ENCODE measurements at places on chromosomes 1 and 21.

DNA sequence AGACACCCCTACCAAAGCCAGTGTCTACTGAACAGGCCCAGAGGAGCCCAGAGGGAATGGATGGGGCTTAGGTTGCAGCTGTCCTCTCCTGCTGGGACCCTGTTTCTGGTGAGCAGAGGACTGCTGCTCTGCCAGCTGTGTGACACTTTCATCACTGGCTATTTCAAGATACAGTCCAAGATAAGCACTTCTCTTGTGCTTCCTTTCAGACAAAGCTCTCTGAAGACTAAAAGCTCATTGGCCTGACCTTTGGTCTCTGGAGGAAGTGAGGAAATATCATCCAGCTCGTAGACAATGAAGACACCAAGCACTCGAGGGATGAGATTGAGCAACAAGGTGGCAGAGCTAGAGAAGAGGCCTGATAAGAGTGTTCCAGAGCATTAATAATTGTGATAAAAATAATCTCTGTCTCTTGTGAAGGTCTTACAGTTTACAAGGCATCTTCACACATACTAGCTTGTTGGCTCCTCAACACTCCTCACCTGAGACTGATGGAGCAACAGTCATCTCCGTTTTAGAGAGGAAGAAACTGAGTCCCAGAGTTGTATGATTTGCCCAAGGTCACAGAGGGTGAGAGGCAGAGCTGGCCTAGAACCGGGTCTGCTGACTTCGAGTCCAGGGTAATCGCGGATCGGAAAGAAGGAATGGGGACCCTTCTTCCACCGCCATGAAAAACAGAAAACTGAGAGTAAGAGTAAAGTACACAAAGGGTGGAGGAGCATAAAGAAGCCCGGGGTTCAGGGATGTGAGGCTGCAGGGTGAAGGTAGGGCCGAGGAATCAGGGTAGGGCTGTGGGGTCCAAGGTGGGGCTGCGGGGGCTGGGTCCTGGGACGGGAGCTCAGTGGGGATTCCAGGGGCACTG is 666 bp downstream of the PAFAH2 start:
- no peak for DNase-seq

GRCh38 chr1:14294860-14295536 is 303.5 kb upstream of the KAZN start:
- DNase-seq: no peak

DNA sequence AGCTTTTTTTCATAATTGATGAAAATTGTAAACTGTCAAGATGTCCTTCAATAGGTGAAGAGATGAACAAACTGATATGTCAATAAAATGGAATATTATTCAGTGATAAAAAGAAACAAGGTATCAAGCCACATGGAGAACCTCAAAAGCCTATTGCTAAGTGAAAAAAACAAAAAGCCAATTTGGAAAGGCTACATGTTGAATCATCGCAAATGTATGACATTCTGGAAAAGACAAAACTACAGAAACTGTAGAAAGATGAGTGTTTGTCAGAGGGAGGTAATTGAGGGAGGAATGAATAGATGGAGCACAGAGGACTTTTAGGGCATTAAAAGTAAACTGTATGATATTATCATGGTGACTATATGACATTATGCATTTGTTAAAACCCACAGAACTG is 34.5 kb upstream of the USP25 start:
- DNase-seq: no peak

- no peak for DNase-seq
Observed at GRCh38 chr1:228358764-228359612, 47.6 kb downstream of the TRIM11 start.

DNA sequence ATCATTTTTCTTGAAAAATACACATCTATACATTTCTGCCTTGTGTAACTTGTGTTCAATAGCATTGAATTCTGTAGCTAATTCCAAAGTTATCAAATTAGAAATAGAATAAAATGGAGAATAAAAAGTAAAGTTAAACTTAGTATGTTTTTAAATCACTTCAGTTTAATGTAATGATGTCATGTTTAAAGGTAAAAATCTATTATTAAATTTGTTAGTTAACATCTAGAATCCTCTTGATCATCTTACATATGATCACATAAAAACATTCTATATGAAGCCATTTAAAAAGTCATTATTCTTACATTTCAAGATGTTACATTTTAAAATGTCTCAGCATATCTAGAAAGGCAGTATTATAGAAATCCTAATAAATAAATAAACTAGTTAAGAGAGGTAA is 1163.2 kb downstream of the PLA2G4A start:
- no peak for DNase-seq

- DNase-seq: no peak
Observed at GRCh38 chr21:46634966-46635323, 529 bp upstream of the PRMT2 start.

DNA sequence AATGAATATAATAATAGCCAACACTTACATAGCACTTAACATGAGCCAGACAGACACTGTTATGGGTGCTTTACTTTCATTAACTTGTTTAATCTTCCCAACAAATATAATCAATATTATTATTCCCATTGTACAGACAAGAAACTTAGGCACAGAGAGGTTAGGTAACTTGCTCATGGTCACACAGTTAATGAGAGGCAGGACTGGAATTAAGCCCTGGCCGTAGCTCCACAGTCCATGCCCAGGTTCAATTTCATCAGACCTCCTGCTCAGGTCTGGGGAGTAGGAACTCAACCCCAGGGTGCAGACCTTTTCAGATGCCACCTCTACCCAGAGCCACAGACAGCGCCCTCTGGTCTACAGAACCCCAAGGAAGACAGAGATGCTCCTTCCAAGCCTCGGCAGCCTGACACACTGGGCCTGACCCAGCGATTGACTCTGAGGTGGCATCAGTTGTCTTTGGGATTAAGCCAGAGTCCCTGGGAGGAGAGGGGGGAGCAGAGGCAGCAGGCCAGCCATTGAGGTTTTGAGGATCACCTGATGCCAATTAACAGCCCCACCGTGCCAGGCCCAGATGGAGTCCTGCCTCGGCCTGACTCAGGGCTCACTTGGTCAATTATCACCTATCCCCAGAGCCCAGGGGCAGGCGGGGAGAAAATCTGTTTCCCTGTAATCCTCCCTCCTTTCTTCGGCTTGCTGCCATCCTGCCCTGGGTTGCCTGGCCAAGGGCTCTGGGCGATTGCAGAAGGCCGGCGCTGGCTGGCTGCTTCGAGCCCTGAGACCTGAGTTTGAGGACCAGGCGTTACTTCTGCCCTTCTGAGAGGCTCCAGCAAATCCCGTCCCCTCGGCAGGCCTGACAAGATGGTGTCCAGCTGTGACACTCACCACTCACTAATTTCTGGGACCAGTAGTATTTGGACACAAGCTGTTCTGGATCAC is 116.7 kb downstream of the LACTBL1 start:
- DNase-seq: no peak

DNA sequence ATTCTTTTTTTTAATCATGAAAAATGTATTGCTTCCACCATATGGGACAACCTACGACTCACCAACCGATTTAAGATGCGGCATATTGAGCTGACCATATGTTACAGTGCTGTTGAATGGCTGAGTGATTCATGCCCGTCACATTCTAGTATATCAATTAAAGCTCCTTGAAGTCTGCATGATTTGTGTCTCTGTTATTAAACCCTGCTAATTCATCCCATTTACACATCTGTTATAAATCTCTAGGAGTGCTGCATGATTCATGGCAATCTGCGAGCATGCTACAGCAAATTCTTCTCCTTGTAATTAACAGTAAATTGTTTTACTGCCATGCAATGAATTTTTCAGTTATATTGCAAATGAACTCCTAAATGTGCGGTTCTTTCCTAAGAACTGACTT is 239.8 kb downstream of the USH2A start:
- no peak for DNase-seq

DNA sequence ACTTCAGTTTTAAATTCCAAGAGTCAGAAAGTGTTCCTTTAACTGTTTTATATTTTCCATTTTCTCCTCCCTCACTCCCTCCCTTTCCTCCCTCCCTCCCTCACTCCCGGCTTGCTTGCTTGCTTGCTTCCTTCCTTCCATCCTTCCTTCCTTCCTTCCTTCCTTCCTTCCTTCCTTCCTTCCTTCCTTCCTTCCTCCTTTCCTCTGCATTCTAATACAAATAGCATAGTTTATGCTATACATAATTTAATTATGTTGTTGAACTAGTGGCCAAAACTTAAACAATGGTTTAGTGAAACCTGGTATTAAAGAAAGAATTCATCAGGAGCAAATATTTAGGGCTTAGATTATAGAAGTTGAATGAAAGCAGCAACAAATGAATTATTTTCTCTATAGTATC is 188.5 kb upstream of the OLFM3 start:
- no peak for DNase-seq

GRCh38 chr1:42392255-42392654 is 11.7 kb downstream of the RIMKLA start:
- no peak for DNase-seq

DNA sequence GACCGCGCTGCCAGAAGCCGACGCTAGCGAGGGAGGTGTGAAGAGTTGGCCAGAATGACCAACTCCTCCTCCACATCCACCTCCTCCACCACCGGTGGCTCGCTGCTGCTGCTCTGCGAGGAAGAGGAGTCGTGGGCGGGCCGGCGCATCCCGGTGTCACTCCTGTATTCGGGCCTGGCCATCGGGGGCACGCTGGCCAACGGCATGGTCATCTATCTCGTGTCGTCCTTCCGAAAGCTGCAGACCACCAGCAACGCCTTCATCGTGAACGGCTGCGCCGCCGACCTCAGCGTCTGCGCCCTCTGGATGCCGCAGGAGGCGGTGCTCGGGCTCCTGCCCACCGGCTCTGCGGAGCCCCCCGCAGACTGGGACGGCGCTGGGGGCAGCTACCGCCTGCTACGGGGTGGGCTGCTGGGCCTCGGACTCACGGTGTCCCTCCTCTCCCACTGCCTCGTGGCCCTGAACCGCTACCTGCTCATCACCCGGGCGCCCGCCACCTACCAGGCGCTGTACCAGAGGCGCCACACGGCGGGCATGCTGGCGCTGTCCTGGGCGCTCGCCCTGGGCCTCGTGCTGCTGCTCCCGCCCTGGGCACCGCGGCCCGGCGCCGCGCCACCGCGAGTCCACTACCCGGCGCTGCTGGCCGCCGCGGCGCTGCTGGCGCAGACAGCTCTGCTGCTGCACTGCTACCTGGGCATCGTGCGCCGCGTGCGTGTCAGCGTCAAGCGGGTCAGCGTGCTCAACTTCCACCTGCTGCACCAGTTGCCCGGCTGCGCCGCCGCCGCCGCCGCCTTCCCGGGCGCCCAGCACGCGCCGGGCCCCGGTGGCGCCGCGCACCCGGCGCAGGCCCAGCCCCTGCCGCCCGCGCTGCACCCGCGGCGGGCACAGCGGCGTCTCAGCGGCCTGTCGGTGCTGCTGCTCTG is 1.2 kb downstream of the GPR88 start:
- DNase-seq: no peak

DNA sequence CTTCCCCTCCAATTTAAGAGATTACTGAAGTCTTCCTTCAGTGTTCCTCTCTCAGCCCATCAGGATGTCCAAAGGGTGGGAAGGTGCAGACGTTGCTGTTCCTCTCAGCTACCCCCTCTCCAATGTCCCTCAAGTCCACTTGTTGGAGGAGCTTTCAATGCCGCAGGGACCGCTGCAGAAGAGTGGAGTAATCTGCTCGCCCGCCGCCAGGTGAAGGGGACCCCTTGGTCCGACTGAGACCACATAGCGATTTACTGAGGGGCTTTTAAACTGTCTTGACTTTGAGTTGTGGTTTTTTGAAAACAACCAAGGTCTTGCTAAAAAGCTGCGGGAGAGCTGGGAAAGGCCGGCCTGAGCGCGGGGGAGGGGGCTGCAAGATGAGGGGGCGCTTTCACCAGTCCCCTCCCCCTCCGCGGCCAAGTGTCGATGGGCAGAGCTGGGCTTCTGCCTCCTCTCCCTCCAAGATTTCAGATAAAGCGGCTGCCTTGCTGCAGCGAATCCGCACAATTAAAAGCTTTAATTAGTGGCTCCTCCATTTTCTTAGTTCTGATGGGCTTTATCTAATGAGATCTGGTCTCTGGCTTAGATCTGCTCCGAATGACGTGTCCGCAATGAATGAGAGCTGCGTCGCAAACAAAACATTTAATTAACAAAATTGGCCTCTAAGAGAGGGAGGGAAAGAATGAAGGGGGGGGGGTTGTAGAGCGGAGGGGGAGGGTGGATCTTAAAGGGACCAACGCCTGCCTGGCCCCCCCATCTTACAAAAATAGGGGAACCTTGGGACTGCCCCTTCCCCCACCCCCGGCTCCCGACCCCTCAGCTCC is 5.9 kb downstream of the LMO4 start:
- DNase-seq: no peak

GRCh38 chr1:235090406-235091069 is 38.1 kb downstream of the TOMM20 start:
- DNase-seq: no peak

GRCh38 chr1:32639489-32640075 is 10.8 kb downstream of the ZBTB8OS start:
- no peak for DNase-seq

DNA sequence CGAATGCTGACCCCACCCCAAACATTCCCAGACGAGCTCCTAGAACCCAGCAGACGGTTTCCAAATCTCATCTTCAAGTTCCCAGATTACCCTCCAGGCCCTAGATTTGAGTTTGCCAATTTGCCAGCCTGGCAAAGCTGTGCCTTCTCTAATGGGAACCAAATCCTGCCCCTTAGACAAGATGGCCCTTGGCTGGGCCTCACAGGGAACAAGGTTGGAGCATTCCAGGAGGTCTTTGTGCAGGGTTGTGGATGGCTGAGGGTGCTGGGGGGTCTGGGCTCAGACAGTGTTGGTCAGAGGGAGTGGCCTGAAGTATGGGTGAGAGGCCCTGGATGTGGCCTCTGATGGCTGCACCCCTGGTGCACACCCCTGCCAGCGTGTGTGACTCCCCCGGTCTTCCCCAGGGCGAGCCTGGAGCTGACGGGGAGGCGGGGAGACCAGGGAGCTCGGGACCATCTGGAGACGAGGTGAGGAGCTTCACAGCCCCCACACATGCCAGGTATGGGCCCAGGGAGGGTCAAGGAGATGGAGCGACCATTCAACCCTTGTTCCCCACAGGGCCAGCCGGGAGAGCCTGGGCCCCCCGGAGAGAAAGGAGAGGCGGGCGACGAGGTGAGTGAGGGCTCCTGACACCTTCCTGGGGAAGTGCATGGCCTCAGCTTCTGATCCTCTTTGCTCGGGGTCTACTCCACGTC is 10.2 kb downstream of the COL6A1 start:
- no peak for DNase-seq

GRCh38 chr1:2850502-2850901 is 49.0 kb upstream of the TTC34 start:
- DNase-seq: no peak

DNA sequence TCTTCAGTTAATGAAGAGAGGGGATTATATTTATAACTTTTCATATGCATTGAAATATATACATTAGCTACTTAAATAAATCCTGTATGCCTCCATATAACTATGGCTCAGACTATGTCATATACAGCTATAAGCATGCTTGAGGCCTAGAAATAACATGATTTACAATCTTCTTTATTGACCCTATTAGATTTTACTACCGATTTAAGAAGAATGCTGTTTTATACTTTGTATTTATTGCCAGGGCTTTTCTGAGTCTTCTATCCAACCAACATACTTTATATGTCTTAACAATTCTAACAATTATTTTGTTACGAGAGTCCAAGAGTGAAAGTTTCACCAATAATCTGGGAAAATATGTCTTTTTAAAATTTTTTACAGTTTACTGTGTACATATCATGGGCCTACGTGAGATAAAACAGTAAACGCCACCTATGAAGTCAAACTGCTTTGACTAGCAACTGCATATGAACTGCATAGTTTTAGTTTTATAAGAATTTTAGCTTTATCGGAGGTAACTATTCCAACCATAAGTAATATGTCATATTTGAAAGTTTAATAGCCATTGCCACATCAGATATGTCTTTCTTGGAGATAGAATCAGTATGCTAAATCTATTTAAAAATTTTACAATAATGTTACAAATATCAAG is 861.0 kb downstream of the USP25 start:
- DNase-seq: no peak

GRCh38 chr1:998745-998994 is 1.2 kb downstream of the HES4 start:
- no peak for DNase-seq

Data from activated naive CD8-positive, alpha-beta T cell treated with anti-CD3 and anti-CD28 coated beads, Interleukin-2, amount 50 U/mL, for 16 hours (primary cell).